Urinary bladder (tissue), 4 donors: ENCODE measurements at places on chromosomes 5 and 9. TPM values are rescaled to one million over a fixed set of nuclear protein-coding genes. Genes with fewer than 3 reads are reported as not detected.
A peak's percentile ranks its signal among the peaks of the same experiment; 100 is the strongest.

The MYMK gene
- total RNA-seq, result 1.2 TPM

DNA sequence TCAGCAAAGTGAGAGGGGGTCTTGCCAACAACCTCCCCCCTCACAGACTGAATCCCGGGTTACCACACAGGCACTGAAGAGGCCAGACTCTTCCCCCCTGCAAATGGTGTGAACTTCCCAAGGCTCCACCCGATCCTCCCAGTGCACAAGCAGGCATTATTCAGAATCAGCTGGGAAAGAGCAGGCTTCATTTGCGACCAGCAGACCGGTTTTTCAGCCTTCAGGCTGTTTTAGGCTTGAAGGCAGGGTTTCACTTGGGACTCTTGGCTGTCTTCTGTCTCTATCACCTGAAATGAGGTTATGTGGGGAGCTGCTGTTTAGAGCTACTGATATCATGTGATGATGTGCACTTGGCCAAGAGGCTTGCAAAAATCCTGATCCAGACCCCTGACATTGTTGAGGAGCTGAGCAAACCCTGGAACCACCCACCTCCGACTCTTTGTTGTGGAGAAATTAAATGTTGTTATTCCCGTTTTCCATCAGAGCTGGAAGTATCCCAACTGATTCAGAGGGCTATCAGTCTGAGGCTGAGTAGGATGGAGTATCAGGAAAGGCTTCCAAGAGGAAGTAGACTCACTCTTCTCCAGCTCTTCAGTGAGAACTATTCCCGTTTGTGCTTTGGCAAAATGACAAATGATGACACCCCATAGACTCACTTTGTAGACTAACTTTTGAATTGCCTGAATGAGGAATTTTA is 63.3 kb upstream of the ZFR start:
- DNase-seq, result no peak

The IL33 gene
- total RNA-seq, result 123 TPM

The SLC23A1 gene
- not detected for total RNA-seq

The PCDHA10 gene
- total RNA-seq, result 1.1 TPM

DNA sequence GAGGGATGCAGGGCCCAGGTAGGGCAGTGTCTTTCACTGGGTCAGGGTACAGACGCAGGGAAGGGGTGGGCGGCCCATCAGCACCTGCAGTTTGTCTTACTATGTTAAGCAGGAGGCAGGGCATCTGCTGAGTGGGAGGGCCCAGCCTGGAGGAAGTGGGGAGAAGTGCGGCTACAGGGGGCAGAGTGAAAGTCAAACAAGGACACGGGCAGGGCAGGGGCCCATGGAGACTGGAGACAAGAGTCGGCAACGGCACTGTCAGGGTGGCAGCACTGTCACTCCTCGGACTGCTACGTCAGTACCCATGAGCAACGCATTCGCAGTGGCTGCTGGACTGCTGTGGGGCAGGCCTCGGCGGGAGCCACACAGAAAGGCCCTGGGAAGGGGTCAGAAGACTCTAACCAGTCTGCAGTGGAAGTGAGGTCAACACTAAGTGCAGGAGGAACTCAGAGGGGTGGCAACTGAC is 19.7 kb downstream of the CAMSAP1 start:
- no peak for DNase-seq

The GARIN3 gene
- total RNA-seq, result not detected

DNA sequence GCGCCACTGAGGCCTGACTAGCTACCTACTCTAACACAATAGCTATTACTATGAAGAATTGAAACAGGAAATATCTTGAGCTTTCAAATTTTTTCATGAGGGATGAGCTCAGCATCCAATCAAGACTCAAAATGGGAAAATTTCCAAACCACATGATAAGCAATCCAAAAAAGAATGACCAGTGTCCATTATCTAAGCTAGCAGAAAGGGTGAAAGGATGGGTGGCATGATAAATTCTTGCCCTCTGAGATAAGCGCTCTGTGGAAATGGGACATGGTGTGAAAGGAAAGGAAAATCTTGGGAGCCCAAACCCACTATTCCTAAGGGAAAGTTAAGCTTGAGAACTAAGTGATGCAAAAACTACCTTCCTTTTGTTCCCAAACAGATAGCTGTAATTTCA is 170.2 kb upstream of the NREP start:
- no peak for DNase-seq

- no peak for DNase-seq
Observed at GRCh38 chr5:96709152-96709821, 47.1 kb downstream of the CAST start.

- DNase-seq, result no peak
Observed at GRCh38 chr9:98080780-98081179, 24.2 kb downstream of the NANS start.

DNA sequence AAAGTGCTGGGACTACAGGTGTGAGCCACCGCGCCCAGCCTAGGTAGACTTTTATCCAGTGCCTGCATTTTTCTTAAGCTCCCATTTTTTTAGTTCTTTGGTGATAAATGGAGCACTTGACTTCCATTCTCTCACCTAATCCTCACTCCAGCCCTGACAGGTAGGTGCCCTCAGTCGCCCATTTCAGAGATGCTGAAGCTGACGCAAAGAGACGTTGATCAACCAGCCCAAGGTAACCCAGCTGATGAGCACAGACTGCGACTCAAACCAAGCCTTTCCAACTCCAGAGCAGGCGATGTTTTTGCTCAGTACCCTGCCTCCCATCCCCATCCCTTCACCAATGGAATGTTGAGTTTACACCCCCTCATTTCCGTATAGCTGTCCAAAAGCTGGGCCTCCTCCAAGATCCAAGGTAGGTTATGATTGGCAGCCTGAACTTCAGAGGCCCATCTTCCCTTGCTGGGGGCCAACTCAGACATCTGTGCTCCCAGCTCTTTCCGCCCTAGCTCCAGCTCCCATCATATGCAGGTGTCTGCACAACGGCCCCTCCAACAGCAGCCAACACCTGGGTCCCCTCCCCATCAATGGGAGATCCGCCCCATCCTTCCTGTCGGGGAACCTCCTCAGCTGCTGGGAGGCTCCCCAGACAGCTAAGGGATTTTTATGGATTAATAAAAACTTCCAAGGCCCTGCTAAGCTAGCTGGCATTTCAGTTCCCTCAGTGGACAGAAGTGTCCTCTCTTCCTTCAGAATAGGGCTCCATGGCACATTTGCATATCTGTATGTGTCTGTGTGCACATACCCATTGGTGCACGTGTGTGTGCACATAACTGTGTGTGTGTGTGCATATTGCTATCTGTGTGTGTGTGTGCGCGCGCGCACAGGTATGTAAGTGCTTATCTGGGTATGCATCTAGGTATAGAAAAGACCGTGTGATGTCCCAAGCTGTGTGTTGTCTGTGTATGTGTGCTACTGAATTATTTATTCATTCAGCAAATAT is 39.3 kb upstream of the VDAC1 start:
- DNase-seq, result no peak

DNA sequence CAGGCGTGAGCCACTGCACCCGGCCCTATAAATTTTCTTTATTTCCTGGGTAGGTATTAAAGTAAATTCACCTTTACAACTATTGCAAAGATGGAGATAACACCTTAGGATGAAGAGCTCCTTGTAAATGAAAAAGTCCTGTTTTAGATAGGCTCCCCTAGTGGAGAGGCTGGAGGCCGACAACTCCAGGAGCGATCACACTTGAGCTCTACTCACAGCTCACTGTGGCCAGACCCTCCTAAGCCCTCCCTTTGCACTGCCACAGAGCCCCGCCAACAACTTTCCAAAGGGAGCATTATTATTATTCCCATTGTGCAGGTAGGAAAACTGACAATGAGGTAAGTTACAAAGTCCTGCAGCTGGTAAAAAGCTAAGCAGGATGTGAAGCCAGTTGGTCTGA is 139.1 kb upstream of the ERCC6L2 start:
- DNase-seq, result no peak

DNA sequence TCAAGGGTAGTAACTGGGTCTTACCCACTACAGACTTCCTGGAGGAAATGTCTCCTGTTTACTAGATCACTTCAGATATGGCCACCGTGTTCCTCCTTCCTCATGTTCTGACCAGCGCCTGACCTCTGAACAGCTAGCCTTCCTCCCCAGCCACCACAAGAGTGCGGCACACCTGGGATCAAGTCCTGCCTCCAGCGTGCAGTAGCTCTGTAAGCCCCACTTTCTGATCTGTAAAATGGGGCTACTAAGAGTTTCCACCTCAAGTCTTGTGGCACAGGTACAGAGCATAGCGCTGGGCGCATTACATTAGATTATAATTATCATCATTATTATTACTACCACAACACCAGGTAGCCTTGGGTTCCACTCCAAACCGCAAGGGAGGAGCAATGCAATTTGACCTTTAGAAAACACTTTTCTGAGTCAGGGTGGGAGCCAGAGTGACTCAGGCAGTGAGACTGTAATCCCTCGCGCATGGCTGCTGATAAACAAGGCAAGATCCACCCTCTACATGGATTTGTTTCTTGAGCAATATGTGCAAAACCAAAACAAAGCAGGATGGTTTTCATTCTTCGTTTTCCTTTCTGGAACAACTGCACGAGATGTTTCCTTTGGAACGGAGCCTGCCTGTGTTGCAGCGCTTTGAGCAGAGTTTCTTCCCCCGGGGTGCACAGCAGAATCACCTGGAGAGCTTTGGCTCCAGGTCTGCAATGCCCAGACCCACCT is 65.0 kb upstream of the ANGPTL2 start:
- peak; percentile 60 for DNase-seq

GRCh38 chr5:122844136-122844909 is 1.1 kb upstream of the SNX24 start:
- no peak for DNase-seq

DNA sequence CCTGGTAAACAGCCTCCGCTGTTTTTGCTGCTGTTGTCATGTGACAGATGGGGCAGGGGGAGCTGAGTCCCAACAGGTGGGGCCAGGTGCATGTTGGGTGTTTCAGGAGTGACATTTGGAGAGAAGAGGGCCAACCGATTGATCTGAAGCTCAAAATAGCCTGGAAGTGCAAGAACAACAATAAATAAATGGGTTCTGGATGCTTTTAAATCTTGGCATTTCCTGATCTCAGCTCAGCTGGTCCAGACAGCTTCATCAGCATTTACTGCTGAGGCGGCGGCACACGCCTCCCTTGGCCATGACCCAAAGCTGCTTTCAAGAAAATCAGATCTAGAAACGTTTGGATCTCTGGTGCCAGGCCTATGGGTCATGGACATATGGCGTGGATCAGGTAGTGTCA is 70.5 kb downstream of the PPARGC1B start:
- DNase-seq, result no peak

GRCh38 chr9:92652461-92652860 is 17.5 kb downstream of the IPPK start:
- DNase-seq, result no peak

DNA sequence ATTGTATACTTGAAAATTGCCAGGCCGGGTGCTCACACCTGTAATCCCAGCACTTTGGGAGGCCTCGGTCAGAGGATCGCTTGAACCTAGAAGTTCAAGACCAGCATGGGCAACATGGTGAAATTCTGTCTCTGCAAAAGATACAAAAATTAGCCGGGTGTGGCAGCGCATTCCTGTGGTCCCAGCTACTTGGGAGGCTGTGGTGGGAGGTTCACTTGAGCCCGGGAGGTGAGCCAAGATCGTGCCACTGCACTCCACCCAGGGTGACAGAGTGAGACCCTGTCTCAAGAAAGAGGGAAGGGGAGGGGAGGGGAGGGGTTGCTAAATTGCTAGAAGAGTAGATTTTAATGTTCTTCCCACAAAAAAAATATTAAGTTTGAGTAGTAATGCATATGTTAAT is 53.2 kb downstream of the FNBP1 start:
- DNase-seq, result no peak

The TPPP gene
- total RNA-seq, result 4.1 TPM

The NCS1 gene
- 32.5 TPM for total RNA-seq

The SPATA31A3 gene
- total RNA-seq, result not detected

DNA sequence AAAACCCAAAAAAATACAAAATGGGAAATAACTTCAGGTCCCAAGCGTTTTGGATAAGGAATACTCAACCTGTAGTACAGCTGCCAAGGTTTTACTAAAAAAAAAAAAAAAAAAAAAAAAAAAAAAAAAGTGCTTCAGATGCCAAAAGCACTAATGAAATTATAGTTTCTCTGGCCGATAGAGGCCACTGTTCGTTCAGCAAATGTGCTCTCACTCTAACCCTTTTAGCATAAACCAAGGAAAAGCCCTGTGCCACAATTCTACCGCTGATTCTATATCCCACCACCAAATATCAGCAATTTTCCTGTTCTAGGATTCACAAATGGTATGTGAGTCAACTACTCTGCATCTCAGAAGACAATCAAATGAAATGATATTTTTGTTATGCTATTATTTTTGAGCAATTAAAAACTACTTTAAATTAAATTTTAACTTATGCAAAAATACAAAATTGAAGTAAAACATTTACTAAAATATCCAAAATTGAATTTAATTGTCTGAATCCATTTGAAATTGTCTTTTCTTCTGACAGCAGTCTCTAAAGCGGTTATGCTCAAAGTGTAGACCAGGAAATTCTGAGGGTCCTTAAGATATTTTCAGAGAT is 79.8 kb downstream of the RICTOR start:
- DNase-seq, result no peak

The STK32A gene
- total RNA-seq, result 7.8 TPM

GRCh38 chr9:129328355-129329042 is 150.4 kb upstream of the IER5L start:
- no peak for DNase-seq

DNA sequence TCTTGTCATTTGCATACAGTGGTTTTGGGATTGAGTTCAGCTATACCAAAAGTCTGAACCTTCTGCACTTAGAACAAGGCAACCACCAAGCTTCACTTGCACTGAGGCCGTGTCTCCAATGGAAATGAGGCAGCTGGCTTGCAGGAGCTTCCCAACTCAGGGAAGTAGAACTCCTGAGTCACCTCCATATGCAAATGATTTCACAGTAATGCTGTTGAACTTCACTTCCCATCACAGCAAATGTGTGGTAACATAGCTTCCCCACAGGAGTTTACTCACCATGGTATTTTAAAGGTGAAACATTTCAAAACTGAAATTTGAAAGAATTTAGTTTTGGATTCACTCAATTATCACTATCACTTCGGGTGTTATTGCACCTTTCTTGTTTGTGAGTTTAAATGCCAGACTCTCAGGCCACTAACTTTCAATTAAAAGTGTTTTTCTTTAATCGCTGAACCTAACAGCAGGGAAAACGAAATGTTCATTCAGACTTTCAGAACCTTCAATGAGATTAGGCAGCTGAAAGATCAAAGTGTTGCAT is 9.0 kb downstream of the CD274 start:
- no peak for DNase-seq

GRCh38 chr5:168106008-168106761 is 185.3 kb upstream of the WWC1 start:
- DNase-seq, result no peak

GRCh38 chr5:177592905-177593304 is 902 bp downstream of the TMED9 start:
- DNase-seq, result no peak
